CD4-positive, alpha-beta T cell treated with Interleukin-10 for 1 hour (primary cell): ENCODE measurements at places on chromosomes 12 and 14.

DNA sequence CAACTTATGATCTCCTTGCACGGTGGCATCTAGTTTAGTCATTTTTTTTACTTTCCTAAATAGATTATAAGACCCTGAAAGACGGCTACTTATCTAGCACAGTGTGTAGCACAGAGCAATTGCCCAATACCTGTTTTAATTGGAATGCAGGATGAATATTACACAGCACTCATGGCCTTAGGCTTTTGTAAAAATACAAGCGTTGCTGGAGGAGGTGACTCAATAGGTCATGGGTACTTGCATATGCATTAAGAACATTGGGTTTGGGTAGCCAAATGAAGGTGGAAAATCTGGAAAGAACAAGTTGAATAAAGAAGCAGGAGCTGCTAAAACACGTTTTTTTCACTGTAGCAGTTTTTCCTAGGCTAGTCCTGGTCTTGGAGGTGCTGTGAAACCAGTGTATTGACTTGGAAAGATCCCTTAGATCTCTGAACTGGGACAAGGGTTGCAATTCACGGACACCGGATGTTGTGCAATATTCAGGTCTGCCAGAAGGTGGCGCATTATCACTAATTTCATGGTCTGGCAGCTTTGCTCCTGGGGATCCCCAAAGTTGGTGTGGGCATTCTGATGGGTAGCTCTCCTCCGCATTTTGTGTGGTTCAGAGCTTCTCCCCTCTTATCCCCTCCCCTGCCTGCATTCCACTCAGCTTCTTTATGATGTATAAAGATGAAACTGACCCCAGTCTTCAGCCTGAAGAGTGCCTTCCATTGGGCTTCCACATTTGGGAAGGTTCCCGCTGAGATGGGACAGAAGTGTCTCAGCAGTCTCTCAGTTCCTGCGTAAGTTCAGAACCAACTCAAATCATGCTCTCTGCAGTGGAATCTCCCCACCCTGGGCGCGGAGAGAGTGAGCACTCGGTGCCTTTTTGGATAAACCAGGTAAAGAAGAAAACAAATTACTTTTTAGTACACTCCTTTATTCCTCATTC lies 278.3 kb downstream of the NRXN3 start:
- DNase-seq: peak; percentile 4

GRCh38 chr14:55800156-55800785 lies 220.3 kb downstream of the KTN1 start:
- DNase-seq: no peak

- no peak for DNase-seq
Observed at GRCh38 chr12:78192979-78193378, 362.3 kb downstream of the NAV3 start.

- no peak for DNase-seq
Observed at GRCh38 chr12:127987199-127987901, 279.6 kb upstream of the TMEM132C start.

- DNase-seq: peak; percentile 29
Observed at GRCh38 chr14:80850197-80850814, 91.2 kb downstream of the CEP128 start.

DNA sequence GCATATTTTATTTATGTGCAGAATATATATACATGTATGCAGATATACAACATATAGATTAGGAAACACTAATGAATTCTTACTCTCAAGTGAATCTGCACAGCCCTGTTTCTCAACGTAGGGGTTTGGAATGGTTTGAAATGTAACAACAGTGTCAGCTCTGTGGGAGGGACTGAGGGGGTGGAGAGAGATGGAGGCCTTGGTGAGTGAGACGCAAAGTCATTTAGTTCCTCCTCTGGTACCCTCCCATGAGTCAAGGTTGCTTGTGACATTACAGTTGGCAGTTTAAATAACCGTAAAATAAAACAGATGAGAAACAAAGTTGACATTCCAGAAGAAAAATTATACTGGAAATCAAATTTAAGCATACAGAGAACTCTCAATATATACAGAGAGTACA lies 313.0 kb upstream of the PRKD1 start:
- DNase-seq: no peak

DNA sequence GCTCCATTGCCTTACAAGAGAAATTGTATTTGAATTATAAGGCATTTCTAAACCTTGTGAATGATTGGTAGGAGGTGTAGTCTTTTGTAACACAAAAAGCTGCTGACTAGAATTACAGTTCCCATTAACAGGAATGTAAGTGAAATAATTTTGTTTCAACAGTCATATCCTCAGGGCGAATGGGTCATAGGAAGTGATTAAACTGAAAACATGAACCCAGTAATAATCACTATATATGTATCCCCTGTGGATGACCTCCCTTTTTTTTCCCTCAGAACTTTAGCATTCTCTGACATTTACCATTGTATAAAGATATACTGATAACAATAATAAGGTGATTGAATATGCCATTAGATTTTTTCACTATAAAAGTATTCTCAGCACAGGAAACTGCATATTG lies 312.3 kb downstream of the ATP23 start:
- DNase-seq: no peak

GRCh38 chr14:103871596-103872480 lies 24.5 kb upstream of the PPP1R13B start:
- DNase-seq: peak; percentile 75

GRCh38 chr12:67645601-67646000 lies 2.9 kb upstream of the DYRK2 start:
- DNase-seq: no peak

DNA sequence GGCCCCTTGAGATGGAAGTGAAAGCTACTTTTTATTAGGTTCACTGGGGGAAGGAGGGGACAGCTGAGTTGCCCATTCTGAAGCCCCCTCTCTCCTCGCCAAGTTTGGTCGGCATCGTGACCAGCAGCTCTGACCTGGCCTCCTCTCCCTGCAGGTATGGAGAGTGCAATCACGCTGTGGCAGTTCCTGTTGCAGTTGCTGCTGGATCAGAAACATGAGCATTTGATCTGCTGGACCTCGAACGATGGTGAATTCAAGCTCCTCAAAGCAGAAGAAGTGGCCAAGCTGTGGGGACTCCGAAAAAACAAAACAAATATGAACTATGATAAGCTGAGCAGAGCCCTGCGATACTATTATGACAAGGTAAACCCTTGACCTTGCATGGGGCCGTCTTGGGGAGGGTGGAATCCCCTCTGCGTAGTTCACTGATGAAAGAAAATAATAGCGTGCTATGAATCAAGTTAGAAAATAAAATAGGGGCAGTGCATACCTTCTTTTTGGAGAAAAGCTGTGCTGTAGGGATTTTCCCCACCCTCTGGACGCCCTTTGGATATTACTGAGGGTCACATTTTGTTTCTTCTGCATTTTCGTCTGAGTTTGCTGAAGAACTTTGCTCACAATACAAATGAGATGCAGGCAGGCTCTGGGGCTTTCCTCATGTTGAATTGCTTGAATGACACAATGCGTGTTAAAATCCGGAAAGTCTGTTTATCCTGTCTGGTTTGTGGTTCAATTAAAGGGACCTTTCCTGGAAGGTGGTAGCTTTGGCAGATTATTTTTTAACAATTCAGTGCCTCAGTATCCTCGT lies 29.4 kb downstream of the ELK3 start:
- DNase-seq: peak; percentile 39

- no peak for DNase-seq
Observed at GRCh38 chr14:33120966-33121365, 182.3 kb downstream of the NPAS3 start.

GRCh38 chr14:92880851-92881250 lies 42.1 kb upstream of the CHGA start:
- no peak for DNase-seq

- DNase-seq: no peak
Observed at GRCh38 chr14:74326369-74327152, 21.7 kb upstream of the VRTN start.

GRCh38 chr12:33605757-33606156 lies 166.1 kb upstream of the SYT10 start:
- DNase-seq: no peak

DNA sequence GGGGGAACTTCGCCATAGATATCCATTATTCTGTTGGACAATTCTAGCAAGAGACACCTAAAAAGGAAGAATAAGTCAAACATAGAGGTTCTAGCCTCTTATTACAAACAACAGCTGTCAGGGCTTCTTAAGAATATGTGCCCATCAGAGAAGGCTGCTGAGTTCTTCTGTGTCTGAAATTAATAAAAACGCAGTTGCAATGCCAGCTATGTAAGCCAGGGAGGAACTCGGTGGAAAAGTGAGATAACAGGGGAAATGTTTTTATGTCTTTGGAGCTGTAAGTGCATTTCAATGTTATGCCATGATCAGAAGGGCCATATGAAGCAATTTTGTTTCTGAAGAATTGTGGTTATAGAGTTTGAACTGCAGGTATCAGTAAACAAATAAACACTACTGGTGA lies 95.0 kb downstream of the SYT1 start:
- DNase-seq: no peak

GRCh38 chr14:70789961-70790360 lies 19.4 kb downstream of the MAP3K9 start:
- no peak for DNase-seq

- DNase-seq: no peak
Observed at GRCh38 chr12:76080017-76080728, 4.3 kb downstream of the NAP1L1 start.

- no peak for DNase-seq
Observed at GRCh38 chr14:92315050-92315805, 7.7 kb upstream of the SLC24A4 start.

GRCh38 chr14:89239023-89239422 lies 178.0 kb downstream of the FOXN3 start:
- DNase-seq: no peak

DNA sequence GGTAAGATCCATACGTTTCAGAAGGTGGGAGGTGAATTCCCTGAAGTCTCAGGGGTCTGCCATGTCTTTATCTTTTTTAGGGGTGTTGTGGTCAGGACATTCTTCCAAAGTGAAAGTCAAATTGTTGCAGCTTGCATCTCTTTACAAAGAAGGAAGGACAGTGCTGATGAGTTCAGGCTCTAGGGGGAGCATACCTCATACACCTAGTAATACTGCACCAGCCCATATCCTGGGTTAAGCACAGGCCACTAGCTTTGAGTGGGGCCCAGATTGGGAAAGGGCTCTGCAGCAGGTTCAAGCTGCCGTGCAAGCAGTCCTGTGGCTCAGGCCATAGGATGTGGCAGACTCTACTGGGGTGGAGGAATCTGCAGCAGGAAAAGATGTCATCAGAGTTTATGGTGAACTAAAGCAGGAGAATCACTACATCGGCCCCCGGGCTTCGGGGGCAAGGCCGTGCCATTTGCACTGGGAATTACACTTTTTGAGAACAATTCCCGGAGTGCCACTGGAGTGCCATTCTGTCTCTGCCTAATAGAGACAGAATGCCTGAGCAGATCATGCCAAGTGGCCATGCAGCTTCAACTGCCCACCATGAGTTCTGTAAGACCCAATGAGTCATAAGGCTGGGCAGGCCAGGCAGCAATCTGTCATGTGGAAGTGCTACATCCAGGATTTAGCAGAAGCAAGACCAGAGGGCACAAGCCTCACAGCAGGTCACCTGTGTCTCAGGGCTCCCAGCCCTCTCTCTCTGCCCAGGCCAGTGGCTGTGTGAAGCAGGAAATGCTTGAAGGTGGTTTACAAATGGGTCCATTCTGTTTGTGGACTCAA lies 32.3 kb downstream of the DIO3 start:
- DNase-seq: no peak

GRCh38 chr14:30966415-30967363 lies 58.8 kb upstream of the AP4S1 start:
- no peak for DNase-seq

- no peak for DNase-seq
Observed at GRCh38 chr12:101493556-101493955, 18.4 kb downstream of the SPIC start.

DNA sequence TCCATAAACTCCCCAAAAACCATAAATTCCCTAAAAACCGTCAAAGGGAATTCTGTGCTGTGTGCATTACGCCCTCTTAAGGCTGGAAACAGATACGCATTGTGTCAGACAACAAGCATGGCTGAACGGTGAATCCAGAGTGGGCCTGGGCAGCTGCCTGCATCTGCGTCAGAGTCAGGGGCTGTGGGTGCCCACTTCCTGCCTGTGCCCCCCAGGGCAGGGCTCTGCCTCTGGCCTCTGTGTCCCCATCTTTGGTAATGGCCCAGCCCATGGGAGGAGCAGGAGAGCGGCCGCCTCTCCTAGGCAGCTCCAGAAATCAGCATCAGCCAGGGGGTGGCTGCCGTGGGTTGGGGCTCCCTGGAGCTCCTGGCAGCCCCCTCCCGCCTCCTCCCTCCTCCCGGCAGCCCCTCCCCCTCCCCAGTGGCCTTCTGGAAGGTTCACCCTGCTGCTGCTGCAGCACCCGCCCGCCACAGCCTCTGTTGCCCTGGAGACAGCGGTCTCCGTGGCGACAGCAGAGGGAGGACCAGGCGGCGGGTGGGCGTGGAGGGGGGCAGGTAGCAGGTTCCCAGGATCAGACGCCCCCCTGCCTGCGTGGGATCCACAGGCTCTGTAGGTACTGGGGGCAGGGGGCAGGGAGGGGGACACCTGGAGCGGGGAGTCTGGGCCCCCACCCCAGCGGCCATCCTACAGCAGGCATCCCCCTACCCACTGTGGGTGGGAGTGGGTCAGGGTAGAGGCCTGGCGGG lies 5.9 kb downstream of the MMP17 start:
- DNase-seq: no peak

- no peak for DNase-seq
Observed at GRCh38 chr14:72796935-72797334, 97.0 kb downstream of the DPF3 start.

- DNase-seq: no peak
Observed at GRCh38 chr12:75568393-75568792, 57.0 kb upstream of the KRR1 start.

DNA sequence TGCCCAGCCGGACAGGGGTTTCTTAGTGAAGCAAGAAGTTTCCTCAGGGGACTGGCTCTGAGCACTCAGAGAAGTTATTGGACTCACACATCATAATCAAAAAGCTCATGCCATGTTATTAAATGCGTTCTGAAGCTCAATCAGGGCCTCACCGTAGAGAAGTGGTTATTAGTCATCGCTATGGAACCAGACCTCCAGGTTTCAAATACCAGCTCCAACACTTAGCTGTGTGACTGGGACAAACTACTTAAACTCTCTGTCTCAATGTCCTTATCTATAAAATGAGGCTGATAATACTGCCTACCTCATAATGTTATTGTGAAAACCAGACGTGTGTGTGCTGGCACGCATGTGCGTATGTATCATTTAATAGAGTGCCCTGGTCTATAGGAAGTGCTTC lies 7.3 kb downstream of the STAT6 start:
- no peak for DNase-seq

- no peak for DNase-seq
Observed at GRCh38 chr12:79441534-79441933, 249.2 kb downstream of the PAWR start.
